NCI-H1436 treated with DMSO at 0.1 percent for 48 hours (cell line): ENCODE measurements at places on chromosomes 11 and 22.

- DNase-seq = no peak
Measured at GRCh38 chr11:11558396-11558795, 63.4 kb downstream of the GALNT18 start.

DNA sequence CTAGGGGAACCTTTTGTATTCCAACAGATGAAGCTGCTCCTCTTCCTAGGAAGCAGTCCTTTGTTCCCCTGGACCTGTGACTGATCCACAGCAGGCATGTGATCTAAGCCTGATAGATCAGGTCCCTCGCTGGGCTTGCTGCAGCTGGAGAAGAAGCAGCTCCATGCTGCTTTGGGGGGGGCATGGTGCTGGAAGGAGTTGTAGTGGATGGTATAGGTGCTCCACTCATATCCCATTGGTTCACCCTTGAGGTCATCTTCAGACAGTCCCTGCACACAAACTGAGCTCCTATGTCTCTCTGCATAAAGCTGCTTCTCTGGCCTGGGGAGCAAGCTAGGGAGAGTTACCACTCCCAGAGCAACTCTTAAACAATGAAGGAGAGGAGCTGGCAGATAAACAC lies 9.5 kb upstream of the RIC3 start:
- DNase-seq = no peak

DNA sequence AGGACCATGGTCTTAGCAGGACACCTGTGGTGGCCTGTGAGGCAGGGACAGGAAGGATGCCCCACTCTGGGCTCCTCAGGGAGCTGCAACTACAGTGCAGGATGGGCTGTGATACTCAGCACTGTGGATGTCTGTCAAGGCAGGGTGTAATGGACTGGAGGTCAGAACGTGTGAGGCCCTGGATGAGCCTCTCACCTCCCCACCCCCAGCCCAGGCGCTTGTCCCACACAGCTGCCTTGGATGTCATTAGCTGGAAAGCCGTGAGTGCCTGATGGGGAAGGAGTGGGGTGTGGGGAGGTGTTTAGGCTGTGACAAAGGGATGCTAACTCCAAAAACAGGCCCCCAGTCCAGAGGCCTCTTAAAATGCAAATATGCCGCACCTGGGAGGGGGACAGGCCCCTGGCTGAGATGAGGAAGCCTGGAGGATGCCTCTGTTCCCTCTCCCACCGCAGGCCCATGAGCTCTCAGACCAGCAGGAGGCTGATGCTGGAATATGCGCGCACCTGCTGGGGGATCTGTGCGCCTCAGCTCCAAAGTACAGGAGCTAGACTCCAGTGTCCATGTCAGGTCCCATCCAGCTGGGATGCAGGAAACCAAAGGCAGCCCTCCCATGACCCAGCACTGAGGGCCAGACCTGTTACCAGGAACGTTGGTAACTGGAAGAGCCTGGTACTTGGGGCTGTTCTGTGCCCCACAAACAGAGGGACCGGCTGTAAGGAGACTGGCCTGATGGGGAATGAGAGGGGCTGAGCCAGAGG lies 25.1 kb downstream of the RSPH14 start:
- DNase-seq = no peak

- DNase-seq = no peak
Measured at GRCh38 chr11:43360361-43361032, 1.8 kb downstream of the TTC17 start.

GRCh38 chr11:129732941-129733340 lies 82.7 kb upstream of the TMEM45B start:
- no peak for DNase-seq

DNA sequence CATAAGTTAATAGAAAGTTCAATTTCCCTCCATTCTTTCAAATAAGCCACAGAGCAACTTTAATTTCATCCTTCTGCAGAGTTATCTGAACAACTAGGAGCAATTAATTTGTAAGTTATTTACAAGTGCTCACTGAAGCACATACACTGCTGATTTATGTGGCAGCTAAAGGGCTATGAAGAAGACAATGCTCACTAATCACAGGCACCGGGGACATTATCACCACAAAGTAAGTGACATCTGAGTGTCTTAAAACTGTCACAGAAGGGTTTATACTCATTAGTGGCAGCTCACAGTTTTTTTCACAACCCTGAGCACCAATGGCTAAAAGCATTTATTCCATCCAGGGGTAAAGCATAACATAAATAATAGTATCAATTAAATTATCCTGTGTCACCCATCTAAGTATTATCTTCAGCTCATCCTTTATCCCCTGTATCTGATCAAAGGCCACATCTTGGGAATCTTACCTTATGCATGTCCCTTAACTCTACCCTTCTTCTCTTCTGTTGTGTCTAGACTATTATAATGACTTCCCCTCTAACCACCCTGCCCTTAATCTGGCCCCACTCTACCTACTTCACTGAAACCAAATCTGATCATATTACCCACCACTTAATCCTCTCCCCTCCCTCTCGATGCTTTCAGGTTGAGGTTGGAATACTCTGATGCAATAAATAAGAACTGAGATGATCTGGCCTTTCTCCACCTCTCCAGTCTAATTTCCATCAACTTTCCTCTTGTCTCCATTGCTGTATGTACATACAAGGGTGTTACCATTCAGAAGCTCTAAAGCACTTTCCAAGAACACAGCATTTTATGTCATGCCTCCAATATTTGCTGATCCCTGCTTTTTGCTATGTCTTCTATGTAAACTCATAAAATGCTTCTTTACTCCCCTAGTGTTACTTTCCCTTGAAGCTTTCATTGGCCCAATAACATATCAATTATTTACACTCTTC lies 252.7 kb downstream of the CASP12 start:
- no peak for DNase-seq

GRCh38 chr11:62645671-62645945 lies 805 bp downstream of the GANAB start:
- no peak for DNase-seq

DNA sequence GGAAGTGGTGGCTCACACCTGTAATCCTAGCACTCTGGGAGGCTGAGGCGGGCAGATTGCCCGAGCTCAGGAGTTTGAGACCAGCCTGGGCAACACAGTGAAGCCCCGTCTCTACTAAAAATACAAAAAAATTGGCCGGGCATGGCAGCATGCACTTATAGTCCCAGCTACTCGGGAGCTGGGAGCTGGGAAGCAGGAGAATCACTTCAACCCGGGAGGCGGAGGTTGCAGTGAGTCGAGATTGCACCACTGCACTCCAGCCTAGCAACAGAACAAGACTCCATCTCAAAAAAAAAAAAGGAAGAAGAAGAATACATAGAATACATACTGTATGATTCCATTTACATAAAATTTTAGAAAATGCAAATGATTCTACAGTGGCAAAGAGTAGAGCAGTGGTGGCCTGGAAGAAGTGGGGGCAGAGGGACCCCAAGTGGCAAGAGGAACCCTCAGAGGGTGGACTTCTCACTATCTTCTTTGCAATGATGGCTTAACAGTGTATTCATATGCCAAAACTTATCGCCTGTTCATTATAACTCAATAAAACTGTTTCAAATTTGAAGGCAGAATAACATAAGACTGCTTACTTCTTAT lies 22.0 kb downstream of the PACSIN2 start:
- DNase-seq = no peak

DNA sequence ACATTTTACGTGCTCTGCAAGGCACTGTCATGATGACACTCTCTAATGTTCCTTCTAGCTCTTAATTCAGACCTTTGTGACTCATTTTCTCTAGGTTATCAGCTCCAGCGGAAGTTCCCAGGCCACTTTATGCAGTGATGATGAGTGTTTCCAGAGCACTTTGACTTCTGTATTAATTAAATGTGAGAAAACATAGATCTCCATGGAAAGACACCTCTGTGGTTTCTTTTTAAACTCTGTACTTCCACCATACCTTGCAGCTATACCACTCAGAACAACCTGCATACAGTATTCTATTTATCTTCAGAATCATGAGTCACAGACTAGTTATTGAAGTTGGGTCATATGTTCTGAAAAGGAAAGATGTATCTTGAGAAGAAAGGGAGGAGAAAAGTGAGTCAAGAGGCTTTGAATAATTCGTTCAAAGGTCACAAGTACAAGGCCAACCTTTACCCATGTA lies 175.6 kb upstream of the TENM4 start:
- DNase-seq = no peak

GRCh38 chr11:104897891-104898684 lies at the start of gene CASP12:
Gene CASP12, minus strand, starts transcription at chr11:104898460.
- no peak for DNase-seq

DNA sequence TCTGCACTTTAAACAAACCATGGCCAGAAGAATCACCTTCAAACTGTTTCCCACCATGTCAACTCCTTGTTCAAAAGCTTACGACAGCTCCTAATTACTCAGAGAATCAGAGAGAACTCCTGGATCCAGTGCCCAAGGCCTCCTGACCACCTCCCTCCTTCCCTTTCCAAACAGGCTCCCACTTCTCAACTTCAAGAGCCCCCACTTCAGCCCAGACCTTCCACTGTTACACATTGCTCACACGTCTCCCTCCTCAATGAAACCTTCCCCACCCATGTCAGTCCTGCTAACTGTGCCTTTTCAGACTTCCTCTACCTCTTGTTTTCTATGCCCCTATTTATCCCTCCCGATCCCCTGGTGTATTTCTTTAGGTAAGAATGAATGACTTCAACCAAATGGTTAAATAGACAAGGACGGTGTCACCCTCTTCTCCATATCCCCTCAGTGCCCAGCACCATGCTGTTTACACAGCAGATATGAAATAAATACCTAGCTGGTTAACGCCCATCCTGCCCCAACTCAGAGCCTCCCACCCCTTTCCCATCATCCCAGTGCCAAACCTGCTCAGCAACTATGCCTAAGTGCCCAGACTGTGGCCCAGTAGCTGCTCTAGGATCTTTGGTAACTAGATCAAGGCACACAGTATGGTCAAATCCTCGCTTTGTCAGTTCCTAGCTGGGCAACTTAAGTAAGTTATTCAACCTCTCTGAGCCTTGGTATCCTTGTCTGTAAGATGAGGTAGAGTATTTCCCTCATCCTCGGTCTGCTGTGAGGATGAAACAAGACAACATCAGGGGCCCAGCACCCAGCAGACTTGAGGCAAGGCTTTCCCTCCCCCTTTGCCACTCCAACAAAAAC lies 36.8 kb downstream of the PLEKHA7 start:
- DNase-seq = no peak
